CD4-positive, alpha-beta T cell treated with Interleukin-15 for 4 hours (primary cell): ENCODE measurements at places on chromosomes 4 and X.

GRCh38 chr4:141905751-141906150 is 269.4 kb downstream of the IL15 start:
- DNase-seq: no peak

DNA sequence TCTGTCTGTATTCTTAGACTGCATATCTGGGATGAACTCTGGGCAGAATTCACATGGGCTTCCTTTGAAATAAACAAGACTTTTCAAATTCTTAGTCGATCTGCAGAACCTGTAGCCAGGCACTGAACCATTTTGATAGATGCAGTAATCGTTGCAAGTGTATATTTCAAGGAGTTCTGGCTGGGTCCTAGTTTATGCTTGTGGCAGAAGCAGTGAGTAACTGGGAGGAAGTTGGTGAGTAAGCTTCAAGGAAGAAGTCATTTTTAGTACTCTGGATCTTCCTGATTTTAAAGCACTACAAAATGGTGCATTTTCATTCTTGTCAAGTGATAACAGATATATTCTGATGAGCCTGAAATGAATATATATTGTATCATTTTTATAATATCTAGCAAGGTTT is 9.5 kb downstream of the HPRT1 start:
- DNase-seq: no peak

DNA sequence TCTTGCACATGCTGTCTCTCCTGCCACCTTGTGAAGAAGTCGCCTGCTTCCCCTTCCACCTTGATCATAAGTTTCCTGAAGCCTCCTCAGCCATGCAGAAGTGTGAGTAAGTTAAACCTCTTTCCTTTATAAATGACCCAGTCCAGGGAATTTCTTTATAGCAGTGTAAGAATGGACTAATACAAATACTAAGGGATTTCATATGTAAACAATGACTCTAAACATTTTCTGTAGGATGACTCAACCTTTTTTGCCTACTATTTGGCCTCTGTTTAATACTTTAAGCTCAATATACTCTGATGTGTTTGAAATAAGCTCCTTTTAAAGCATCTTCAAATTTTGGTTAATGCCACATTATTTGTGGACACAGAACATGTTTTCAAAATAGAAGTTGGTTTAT is 813.5 kb upstream of the SLIT2 start:
- DNase-seq: no peak

DNA sequence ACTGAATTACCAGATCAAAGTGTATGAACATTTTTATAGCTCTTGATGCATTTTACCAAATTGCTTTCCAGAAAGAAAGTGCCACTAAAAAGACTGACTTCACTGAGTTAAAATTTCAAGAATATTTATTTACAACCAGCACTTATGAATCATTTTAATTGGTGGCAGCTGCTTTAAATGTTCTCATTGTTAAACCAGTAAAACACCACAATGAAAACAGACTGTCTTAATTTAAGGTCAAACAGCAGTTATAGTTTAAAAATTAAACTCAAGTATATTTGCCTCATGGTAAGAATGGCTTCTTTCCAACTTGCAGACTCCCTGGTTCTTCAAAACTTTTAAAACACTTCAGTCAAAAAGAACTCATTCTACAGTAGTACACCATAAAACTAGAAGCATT is 36.9 kb downstream of the AMMECR1 start:
- DNase-seq: no peak

- DNase-seq: no peak
Measured at GRCh38 chr4:152099981-152100378, 339.2 kb upstream of the GATB start.

GRCh38 chr4:101777431-101777830 is 13.1 kb upstream of the BANK1 start:
- no peak for DNase-seq

GRCh38 chr4:159055833-159056232 is 47.0 kb upstream of the RAPGEF2 start:
- no peak for DNase-seq

GRCh38 chrX:11759172-11759460 is 1.1 kb downstream of the MSL3 start:
- no peak for DNase-seq
